NCI-H1436 treated with DMSO at 0.1 percent for 48 hours (cell line): ENCODE measurements at places on chromosomes 4 and X.

DNA sequence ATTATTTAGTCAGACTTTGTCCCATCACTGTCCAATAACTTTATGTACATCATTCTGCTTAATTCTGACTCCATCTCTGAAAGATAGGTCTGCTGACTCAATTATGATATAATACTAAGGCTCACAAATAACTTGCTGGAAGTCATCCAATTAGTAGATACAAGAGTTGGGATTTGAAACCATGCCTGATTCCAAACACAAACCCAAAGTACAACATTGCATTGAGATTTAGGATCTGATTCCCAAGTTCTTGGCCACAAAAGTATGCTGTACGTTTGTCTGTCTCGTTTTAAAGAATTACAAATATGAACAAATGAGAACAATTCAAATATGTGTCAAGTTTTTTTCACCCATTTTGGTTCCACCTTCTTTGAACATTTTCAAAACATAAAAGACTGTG, 108.8 kb downstream of the AMELX start:
- no peak for DNase-seq

DNA sequence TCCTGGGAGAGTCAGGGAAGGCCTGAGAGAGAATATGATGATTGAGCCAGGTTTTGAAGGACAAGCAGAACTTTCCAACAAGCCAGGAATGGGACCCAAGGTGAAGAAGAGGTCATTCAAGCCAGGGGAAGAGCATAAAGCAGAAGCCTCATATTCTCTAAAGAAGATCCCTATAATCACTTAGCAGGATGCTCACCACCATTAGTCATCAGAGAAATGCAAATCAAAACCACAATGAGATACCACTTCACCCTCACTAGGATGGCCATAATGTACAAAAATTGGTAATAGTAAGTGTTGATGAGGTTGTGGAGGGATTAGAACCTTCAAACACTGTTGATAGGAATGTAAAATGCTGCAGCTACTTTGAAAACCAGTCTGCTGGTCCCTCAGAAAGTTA, 20.5 kb upstream of the SUPT20HL1 start:
- no peak for DNase-seq

GRCh38 chr4:172809319-172809718, 359.3 kb upstream of the GALNT7 start:
- DNase-seq = peak; percentile 16

GRCh38 chr4:182828360-182829025, 88.7 kb downstream of the DCTD start:
- no peak for DNase-seq

DNA sequence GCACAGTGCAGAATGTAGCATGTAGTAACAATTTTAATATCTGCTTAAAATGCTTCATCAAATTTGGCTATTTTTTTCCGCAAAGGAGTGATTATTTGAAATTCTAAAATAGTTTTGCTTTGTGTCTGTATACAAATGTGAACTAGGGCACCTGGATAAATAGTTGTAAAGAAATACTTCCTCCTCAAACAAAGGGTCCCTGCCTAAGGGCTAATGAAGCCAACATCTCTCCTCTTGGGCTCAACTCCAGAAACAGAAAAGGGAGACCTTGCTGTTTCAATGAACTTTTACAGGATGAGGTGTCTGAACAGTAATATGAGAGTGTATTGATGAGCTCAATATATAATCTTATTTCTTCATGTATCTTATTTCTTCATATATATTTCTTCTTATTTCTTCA, 30.8 kb upstream of the SCOC start:
- no peak for DNase-seq
